EH (cell line): ENCODE measurements at places on chromosomes 16 and 17.
A peak's percentile ranks its signal among the peaks of the same experiment; 100 is the strongest.

GRCh38 chr16:87337262-87337771 lies 20.1 kb upstream of the C16orf95 start:
- no peak for DNase-seq

- no peak for DNase-seq
Measured at GRCh38 chr16:57555831-57556230, 13.4 kb downstream of the ADGRG5 start.

GRCh38 chr17:45341533-45342158 lies 24.8 kb upstream of the MAP3K14 start:
- DNase-seq, result peak; percentile 99

- DNase-seq, result peak; percentile 84
Measured at GRCh38 chr17:38349097-38349730, 2.4 kb upstream of the SOCS7 start.

DNA sequence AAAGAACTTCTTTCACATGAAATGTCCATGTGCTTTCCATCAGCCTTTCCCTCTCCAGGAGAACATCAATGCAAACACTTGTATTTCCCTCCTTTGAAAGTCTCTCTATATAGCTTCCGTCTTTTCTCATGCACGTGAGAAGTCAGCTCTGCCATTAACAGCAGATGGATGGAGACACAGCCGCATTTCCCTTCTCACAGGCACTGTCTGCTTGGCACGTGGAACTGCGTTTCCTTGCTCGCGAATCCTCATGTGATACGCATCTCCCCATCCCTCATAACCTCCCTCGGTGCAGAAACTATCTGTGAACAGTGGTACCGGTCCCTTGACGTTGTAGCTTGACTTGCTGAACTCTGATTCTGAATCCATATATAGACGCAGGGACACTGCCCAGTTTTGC lies 717.0 kb upstream of the RBFOX1 start:
- DNase-seq, result no peak

GRCh38 chr16:24978370-24978914 lies 36.7 kb downstream of the ARHGAP17 start:
- DNase-seq, result no peak

- DNase-seq, result no peak
Measured at GRCh38 chr17:40517286-40517662, 15.9 kb upstream of the TNS4 start.

DNA sequence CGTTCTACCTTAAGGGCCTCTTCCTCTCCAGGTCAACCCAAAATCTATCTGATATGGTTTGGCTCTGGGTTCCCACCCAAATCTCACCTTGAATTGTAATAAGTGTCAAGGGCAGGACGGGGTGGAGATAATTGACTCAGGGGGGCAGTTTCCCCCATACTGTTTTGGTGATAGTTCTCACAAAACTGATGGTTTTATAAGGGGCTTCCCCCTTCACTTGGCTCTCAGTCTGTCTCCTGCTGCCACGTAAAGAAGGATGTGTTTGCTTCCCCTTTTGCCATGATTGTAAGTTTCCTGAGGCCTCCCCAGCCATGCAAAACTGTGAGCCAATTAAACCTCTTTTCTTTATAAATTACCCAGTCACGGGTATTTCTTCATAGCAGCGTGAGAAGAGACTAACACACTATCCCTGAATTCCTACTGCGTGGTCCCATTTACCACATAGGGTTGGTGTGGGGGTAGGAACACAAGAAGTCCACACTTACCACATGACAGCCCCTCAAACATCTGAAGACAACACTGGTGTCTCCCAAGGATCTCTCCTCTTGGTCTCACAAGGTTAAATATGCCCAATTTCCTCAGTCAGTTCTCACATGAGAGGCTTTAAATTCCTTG lies 8.2 kb downstream of the COTL1 start:
- no peak for DNase-seq

DNA sequence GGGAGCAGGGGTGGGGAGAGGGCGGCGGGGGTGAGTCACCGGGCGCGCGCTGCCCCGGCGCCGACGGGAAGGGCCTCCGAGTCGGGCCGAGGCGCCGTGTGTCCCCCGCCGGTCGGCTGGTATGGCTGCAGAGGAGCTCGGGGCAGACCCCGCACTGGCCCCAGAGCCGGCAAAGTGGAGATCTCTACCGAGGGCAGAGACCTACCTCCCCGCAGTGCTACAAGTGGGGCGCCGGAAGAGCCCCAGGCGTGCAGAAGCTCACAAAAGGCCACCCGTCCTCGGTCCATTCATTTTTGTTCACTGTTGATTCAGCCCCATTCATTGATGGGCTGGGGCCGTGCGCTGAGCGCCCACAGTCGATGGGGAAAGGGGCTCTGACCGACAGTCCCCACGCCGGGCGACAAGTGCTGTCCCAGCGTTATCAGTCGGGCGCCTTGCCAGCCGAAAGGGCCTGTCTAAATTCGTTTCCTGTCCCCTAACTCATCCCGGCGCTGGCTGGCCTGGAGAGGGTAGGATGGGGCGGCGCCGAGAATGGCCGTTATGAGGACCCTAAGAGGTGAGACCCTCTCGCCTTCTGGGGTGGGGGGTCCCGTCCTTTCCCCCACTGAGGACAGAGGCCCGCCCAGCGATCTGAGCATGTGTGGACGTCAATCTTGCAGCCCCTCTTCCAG lies 709 bp upstream of the ENO3 start:
- peak; percentile 56 for DNase-seq
